CD14-positive monocyte (primary cell): ENCODE measurements at places on chromosomes 16 and 17.

DNA sequence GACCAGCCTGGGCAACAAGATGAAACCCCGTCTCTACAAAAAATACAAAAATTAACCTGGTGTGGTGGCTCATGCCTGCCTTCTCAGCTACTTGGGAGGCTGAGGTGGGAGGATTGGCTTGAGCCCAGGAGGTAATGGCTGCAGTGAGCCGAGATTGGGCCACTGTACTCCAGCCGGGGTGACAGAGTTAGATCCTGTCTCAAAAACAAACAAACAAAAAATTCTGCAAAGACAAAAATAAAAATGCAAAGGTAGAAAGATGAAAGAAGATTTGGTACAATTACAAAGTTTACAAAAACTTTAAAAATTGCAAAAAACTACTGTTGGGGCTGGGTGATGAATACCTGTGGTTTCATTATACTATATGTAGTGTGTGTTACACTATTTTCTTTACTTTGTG is 5.5 kb upstream of the CDH1 start:
- no peak for DNase-seq

DNA sequence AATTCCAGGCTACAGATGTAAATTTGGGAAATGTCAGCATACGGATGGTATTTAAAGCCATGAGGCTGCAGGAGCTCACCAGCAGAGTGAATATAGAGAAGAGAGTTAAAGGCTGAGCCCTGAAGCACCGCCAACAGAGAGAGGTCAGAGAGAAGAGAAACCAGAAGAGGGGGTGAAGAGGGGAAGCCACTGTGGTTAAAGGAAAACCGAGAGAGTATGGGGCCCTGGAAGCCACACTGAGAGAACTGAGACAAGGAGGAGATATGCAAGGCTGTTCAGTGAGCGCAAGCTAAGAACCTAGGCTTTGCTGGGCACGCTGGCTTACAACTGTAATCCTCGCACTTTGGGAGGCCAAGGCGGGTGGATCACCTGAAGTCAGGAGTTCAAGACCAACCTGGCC is 24.6 kb downstream of the COPRS start:
- no peak for DNase-seq

DNA sequence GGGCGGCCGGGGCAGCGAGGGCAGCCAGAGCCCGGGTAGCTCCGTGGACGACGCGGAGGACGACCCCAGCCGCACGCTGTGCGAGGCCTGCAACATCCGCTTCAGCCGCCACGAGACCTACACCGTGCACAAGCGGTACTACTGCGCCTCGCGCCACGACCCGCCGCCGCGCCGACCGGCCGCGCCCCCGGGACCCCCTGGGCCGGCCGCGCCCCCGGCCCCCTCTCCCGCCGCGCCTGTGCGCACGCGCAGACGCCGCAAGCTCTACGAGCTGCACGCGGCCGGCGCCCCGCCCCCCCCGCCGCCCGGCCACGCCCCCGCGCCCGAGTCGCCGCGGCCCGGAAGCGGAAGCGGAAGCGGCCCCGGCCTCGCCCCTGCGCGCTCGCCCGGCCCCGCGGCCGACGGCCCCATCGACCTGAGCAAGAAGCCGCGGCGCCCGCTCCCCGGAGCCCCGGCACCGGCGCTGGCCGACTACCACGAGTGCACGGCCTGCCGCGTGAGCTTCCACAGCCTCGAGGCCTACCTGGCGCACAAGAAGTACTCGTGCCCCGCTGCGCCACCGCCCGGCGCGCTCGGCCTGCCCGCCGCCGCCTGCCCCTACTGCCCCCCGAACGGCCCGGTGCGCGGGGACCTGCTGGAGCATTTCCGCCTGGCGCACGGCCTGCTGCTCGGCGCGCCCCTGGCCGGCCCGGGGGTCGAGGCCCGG is 36.1 kb upstream of the ZC3H18 start:
- DNase-seq = peak; percentile 56

DNA sequence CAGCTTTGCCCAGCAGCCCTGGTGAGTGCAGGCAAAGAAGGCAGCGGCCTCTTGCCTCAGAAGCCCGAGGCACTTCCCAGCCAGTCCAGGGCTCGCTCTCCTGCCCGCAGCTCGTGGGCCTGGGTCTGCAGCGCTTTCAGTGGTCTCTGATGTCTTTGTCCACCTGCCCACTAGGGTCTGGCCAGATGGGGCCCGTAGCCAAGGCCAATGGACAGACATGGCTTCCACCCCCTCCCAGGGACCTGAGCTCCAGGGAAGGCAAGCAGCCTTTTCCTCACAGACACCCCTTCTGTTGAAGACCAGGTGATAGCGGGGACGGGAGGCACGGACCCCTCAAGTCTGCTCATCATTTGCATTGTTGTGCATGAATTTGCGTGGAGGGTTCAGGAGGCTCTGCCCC is 33.7 kb upstream of the ZC3H18 start:
- DNase-seq = no peak

GRCh38 chr17:10092595-10092994 is 105.8 kb downstream of the GAS7 start:
- DNase-seq = no peak

DNA sequence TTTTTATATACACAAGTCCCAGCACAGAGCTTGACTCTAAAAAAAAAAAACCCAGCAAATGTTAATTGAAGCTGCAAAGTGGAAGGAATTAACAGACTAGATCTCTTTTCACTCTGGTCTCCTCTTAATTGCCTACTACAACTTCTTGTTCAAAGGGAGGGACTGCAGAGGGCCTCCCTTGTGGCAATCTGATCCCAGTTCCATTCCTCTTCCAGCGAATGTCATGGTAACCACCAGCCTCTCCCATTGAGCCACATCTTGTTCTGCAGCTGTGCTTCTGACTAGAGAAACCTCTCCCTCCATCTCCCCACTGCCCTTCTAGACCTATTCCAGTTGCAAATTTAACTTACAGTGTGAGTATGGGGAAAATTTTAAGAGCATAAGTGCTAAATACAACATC is 5.9 kb downstream of the SUPT6H start:
- DNase-seq = no peak

GRCh38 chr17:50794361-50794760 is 27.0 kb upstream of the ANKRD40CL start:
- no peak for DNase-seq
